ENCODE measurements at places on chromosomes 2 and 18. TPM values are rescaled to one million over a fixed set of nuclear protein-coding genes. Genes with fewer than 3 reads are reported as not detected.

SERPINB10 gene
- total RNA-seq: not detected

GRCh38 chr18:63259567-63260379, 59.8 kb downstream of the BCL2 start:
- DNase-seq: no peak

DNA sequence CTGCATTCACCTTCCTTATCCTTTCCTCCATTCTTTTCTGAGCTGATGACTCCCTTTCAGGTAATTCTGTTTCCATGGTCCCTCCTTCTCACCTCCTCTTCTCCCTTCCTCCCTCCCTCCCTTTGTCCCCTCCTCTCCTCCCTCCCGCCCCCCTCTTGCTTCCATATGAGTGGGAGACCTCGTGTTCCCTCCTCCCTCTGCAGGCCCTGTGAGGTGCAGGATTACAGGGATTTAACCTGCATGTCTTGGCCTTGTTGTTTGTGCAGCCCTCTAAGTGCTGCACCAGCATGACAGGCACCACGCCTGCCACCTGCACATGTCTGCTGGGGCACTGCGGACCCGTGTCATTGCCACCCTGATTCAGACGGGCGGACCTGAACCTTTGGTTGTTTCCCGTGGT, 103.1 kb downstream of the SNTG2 start:
- no peak for DNase-seq

- DNase-seq: no peak
These were observed 91.8 kb upstream of the KLF7 start for GRCh38 chr2:207257251-207258250.
